Naive thymus-derived CD4-positive, alpha-beta T cell (primary cell): ENCODE measurements at places on chromosomes 6 and 20. TPM values are rescaled to one million over a fixed set of nuclear protein-coding genes. Genes with fewer than 3 reads are reported as not detected.

The LHFPL5 gene
- total RNA-seq = not detected

The SIM1 gene
- total RNA-seq = not detected

The GLP1R gene
- total RNA-seq = not detected

The FERMT1 gene
- not detected for total RNA-seq

GRCh38 chr6:154243793-154244750 lies 112.5 kb downstream of the IPCEF1 start:
- peaks cover 45% of the 10 kb centered on the region for H3K4me1 ChIP-seq
- H3K27ac ChIP-seq = peak overlapping the region; percentile 81
- no peak for DNase-seq

DNA sequence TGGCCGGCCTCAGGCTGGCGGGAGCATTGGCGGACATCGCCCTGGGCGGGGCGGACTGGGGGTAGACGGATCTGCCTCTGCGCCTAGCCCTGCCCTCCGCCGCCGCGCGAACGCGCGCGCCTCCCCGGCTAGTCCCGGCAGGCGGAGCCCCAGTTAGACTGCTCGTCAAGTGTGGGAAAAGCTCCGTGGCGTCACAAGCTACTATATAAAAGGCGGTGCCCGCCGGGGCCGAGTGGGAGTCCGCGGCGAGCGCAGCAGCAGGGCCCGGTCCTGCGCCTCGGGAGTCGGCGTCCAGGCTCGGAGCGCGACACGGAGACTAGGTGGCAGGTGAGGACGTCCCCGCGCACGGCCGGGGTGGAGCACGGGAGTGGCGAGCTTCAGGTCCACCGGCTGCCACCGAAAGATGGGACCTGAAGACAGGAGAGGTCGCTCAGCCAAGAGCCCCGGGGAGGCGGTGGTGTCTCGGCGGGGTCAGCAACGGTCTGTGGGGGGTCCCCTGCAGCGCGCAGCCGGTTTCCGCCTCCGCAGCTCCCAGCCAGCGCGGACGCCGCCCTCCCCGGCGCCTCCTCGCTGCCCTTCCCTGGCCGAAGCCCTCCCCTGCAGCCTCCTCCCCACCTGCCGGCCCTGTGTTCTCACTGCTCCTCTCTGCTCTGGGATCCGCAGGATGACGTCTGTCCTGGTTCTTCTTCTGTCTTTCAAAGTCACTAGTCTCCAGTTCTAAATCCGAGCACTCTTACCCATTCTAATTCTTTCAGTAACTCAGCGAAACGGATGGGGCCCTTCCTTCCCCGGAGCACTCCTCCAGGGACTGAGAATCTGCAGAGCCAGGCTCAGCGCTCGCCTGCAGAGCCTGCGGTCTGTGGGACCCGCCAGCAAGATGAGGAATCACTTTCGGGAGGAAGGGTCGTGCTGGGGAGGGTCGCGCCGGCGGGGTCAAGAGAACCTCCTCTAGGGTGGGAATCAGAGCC lies 4.3 kb upstream of the RIPK1 start:
- peaks cover 5% of the 10 kb centered on the region for H3K36me3 ChIP-seq
- H3K4me1 ChIP-seq = peaks cover 6% of the 10 kb centered on the region
- peak; percentile 86 for DNase-seq
- peak overlapping the region; percentile 84 for H3K27ac ChIP-seq
- H3K27me3 ChIP-seq = no peaks in the 10 kb centered on the region

- H3K27me3 ChIP-seq = no peaks in the 10 kb centered on the region
- H3K27ac ChIP-seq = no peak overlapping the region
- no peak overlapping the region for H3K4me3 ChIP-seq
- no peak for DNase-seq
- H3K4me1 ChIP-seq = no peaks in the 10 kb centered on the region
- H3K36me3 ChIP-seq = no peaks in the 10 kb centered on the region
These were observed 20.7 kb upstream of the SRC start for GRCh38 chr20:37325206-37325605.

DNA sequence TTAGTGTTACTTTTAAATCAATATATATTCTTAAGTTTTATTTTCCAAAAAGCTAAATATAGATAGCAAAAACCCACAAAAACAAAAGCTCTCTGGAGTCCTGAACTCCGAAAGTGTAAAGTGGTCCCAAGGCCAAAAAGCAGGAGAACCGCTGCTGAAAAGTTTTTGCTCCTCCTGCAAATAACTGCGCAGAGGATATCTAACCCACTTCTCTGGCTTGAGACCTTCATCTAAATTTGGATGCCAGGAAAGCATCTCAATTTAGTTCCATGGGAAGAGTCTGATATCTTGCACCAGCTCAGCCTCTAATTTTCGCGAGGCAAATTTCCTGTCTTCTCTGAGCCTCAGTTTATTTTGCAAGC lies 523 bp downstream of the MRPS10 start:
- H3K27ac ChIP-seq = peak overlapping the region; percentile 77
- H3K4me1 ChIP-seq = peaks cover 9% of the 10 kb centered on the region
- H3K27me3 ChIP-seq = no peaks in the 10 kb centered on the region
- H3K36me3 ChIP-seq = no peaks in the 10 kb centered on the region

- no peak overlapping the region for H3K27ac ChIP-seq
- H3K4me1 ChIP-seq = peaks cover 5% of the 10 kb centered on the region
- no peaks in the 10 kb centered on the region for H3K27me3 ChIP-seq
- no peak overlapping the region for H3K4me3 ChIP-seq
- no peak for DNase-seq
These were observed 1.2 kb downstream of the DDX43 start for GRCh38 chr6:73395875-73396274.

- no peaks in the 10 kb centered on the region for H3K4me1 ChIP-seq
- H3K4me3 ChIP-seq = no peak overlapping the region
- no peak for DNase-seq
- H3K27me3 ChIP-seq = no peaks in the 10 kb centered on the region
- H3K27ac ChIP-seq = no peak overlapping the region
These were observed 60.9 kb downstream of the PGM3 start for GRCh38 chr6:83132121-83132520.

- no peaks in the 10 kb centered on the region for H3K4me1 ChIP-seq
- H3K36me3 ChIP-seq = no peaks in the 10 kb centered on the region
- H3K27me3 ChIP-seq = no peaks in the 10 kb centered on the region
- DNase-seq = no peak
- H3K27ac ChIP-seq = no peak overlapping the region
These were observed 49.3 kb downstream of the GFOD1 start for GRCh38 chr6:13438126-13438525.

- H3K36me3 ChIP-seq = no peaks in the 10 kb centered on the region
- H3K27me3 ChIP-seq = no peaks in the 10 kb centered on the region
- no peak overlapping the region for H3K4me3 ChIP-seq
- H3K27ac ChIP-seq = no peak overlapping the region
These were observed 65.2 kb upstream of the GPR6 start for GRCh38 chr6:109912952-109913351.

DNA sequence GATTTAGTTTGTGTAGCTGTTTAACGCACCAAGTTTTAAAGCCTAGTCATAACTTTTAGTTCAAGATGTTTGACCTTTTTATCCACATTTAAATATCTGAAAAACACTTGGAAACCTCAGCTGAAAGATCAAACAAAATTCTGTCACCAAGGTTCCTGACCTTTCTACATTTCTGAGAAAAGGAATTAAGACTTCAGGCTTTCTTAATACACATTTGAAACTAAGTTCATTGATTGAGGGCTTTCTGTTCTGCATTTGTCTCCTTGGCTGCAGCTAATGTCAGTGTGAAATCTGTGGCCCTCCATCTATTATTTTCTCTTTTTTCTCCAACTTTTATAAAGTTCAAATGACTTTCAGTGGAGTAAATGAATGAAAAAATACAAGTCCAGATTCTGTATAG lies 22.7 kb upstream of the FBXL4 start:
- H3K4me1 ChIP-seq = no peaks in the 10 kb centered on the region
- no peak overlapping the region for H3K27ac ChIP-seq
- DNase-seq = no peak

DNA sequence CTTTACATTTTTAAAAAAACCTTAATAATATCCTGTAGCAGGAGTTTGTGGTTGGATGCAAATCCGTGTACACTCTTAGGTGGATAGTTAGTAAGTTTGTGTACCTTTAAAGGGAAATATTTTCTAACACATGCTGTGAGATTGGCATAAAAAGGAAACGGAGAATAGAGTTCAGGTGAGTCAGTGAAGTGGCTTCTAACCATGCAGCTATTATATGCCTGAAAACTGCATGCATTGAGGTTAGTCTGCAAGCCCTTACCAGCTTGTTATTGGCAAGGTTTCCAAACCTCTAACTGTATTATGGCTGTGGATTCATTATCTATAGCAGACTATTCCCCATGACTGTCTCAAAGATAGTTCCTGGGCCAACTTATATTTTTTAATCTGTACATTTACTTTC lies 420.6 kb upstream of the MMS22L start:
- no peak overlapping the region for H3K4me3 ChIP-seq
- no peaks in the 10 kb centered on the region for H3K4me1 ChIP-seq
- no peak overlapping the region for H3K27ac ChIP-seq
- DNase-seq = no peak
- H3K27me3 ChIP-seq = no peaks in the 10 kb centered on the region

DNA sequence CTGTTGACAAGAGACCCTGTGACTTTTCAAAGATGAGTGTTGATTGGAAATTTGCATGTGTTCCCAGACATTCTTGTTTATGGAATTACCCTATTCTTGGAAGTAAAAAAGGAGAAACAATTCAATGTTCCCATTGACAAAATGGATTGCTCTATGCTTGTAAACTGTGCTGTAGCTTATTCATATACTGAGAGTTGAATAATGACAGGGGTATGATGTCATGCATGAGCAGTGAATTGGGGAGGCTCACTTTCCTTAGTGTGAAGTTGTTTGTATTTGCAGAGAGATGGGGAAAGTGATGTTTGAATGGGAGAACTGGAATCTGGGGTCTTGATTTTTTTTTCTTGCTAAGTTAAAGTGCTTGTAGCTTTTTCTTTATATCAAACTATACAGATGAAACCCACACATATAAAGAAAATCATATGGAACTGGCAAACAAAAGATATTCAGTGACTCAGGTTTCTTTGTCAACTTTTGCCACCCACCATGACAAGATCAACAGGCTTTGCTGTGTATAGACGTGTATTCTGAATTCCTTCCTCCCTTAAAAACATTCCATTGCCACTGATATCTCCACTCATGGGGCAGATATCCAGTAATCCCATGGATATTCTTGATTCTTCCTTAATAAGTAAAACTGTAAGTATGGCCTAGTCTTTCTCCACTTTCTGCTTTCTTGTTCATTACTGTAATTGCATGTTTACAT lies 97.8 kb upstream of the JAG1 start:
- no peaks in the 10 kb centered on the region for H3K4me1 ChIP-seq
- DNase-seq = no peak
- H3K27me3 ChIP-seq = no peaks in the 10 kb centered on the region
- no peak overlapping the region for H3K4me3 ChIP-seq
- no peak overlapping the region for H3K27ac ChIP-seq

- no peak overlapping the region for H3K4me3 ChIP-seq
- no peaks in the 10 kb centered on the region for H3K4me1 ChIP-seq
- H3K27me3 ChIP-seq = no peaks in the 10 kb centered on the region
- no peak overlapping the region for H3K27ac ChIP-seq
- no peak for DNase-seq
These were observed 67.0 kb upstream of the MRAP2 start for GRCh38 chr6:83966539-83966938.

DNA sequence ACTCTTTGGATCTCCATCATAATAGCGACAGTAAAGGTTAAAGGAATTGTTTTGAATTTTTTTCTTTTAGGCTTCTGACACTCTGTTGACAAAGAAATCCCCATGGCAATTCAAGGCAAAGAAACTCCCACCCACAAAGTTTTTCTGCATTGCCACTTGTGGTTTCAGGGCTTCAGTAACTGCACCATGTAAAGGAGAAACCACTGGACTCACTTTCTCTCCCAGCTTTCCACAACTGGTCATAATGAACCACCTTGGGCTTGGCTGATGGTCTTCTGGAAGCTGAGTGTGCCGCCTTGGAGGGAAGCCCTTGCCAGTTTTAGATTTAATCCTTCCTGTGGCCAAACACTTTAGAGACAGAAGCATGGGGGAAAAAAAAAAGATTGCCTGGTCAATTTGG lies 163.1 kb downstream of the ISM1 start:
- no peak overlapping the region for H3K27ac ChIP-seq
- no peaks in the 10 kb centered on the region for H3K27me3 ChIP-seq
- no peak for DNase-seq
- peaks cover 6% of the 10 kb centered on the region for H3K36me3 ChIP-seq
